ENCODE measurements at places on chromosomes 5 and 9.
A peak's percentile ranks its signal among the peaks of the same experiment; 100 is the strongest.

DNA sequence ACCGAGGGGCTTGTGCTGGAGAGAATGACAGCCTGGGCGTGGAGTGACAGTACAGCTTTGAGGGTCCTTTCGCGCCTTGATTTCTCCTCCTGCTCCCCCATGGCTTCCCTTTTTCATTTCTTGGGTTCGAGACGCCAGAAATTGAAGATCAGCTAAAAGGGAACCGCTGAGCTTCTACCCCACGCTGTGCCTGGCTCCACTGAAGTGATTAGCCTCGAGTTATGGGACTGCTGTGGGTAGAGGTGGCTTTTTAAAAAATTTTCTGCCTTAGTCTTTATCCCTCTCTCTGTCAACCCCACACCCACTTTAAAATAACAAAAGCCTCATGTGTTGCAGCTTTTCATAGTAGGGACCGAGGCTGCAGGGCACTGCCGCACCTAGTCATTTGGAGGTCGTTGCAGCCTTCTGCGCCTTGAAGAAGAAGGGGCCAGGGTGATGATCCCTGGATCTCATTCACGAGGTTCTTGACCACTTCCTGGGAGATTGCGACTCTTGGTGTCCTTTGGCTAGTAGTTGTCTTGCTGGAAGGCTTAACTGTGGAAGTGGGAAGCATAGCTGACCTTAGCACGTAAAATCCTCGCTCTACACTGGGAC, 603 bp downstream of the PPIP5K2 start:
- no peak for DNase-seq

DNA sequence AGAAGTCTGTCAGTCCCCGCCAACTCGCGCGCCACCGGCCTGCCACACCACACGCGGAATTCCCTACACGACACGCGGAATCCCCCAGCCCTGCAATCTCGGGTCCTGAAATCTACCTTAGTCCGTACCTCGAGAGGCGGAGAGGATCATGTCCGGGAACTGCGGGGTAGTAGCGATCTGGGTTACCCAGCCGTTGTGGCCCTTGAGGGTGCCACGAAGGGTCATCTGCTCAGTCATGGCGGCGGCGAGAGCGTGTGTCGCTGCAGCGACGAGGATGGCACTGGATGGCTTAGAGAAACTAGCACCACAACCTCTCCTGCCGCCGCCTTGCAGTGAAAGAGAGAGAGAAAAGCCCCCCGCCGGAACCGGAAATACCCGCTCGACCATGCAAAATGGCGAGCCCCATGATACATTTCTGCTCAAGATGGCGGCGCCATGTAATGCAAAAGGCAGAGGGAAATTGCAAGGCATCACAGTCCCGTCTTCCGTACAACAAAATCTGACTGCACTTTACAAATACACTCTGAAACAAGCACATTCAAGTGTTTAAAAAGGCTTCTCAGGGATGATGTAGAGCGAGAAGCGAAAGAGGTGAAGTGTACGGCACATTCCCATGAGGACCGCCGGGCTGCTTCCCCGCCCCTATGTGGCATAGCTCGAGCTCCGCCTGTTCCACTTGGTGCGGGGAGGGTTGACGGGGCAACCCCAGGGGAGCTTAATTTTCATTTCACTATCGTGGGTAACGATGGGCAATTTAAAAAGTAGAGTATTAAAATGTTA, at the start of gene RACK1:
Gene RACK1, minus strand, starts transcription at position 343 of the 780 bp plus-strand sequence. Its CDS starts 106 bp downstream, at position 237.
- peak; percentile 89 for DNase-seq

GRCh38 chr5:18321262-18321942, 687.1 kb downstream of the TAF11L14 start:
- no peak for DNase-seq

DNA sequence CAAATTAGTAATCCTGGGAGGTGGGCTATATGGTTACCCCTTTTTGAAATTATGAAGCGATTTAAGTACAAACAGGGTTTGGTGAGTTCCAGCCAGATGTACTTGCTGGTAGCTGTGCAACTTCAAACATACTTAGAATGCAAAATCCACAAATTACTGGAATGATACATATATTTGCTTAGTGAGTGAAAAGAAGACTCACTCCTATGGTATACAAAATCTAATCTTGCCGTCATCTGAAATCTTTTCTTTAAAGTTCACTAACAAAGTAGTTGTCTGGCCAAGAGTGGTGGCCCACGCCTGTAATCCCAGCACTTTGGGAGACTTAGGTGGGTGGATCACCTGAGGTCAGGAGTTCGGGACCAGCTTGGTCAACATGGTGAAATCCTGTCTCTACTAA, 64.9 kb upstream of the TJP2 start:
- no peak for DNase-seq

- DNase-seq: no peak
These were observed 46.8 kb upstream of the RNF130 start for GRCh38 chr5:180118391-180118791.

GRCh38 chr9:134895908-134896833, 15.6 kb downstream of the FCN2 start:
- DNase-seq: no peak

- no peak for DNase-seq
These were observed 89.8 kb downstream of the NTRK2 start for GRCh38 chr9:84759300-84759750.

- DNase-seq: peak; percentile 46
These were observed 42.7 kb upstream of the LIFR start for GRCh38 chr5:38598994-38599617.

GRCh38 chr5:68542207-68542606, 326.7 kb downstream of the PIK3R1 start:
- no peak for DNase-seq

GRCh38 chr9:84296146-84296843, 44.3 kb downstream of the SLC28A3 start:
- DNase-seq: no peak

GRCh38 chr9:132647355-132647754, 22.4 kb downstream of the DDX31 start:
- no peak for DNase-seq

GRCh38 chr5:139389701-139390638, at the start of gene MZB1:
TSS of gene MZB1 (minus strand) at chr5:139389913. CDS start at chr5:139389856, 57 bp downstream.
- DNase-seq: no peak

- DNase-seq: no peak
These were observed 35.9 kb upstream of the PTGS1 start for GRCh38 chr9:122334916-122335315.

DNA sequence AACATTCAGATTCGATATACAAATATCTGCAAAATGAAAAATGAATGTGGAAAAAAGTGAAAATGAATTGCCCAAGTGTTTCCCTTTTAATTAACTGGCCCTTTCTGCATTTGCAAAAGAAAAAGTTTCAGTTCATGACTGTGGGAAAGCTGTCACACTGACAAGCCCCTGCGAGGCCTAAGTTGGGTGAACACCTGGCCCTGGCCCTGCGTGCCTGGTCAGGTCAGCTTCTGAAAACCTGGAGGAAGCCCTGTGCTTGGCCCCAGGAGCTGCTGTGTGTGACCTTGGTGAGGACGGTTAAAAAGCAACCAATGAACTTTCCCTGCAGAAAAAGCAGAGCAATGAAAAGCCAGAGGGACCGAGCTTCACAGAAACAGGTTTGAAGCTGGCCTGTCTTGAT, 41.0 kb upstream of the SHC3 start:
- DNase-seq: no peak

DNA sequence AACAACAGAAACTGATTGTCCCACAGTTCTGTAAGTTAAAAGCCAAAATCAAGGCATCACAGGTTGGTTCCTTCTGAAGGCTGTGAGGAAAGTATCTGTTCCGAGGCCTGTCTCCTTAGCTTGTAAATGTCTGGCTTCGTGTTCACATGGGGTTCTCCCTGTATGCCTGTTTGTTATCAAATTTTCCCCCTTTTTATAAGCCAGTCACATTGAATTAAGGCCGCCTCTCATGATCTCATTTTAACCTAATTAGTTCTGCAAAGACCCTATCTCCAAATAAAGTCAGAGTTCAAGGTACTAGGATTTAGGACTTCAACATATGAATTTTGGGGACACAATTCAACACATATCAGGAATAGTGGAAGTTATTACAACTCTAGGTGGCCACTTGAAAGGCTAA, 331.5 kb downstream of the PIK3R1 start:
- no peak for DNase-seq

GRCh38 chr9:133030317-133031129, at the start of gene GTF3C5:
TSS of gene GTF3C5 (plus strand) at chr9:133030997. CDS start at chr9:133031012, 15 bp downstream.
- peak; percentile 99 for DNase-seq

DNA sequence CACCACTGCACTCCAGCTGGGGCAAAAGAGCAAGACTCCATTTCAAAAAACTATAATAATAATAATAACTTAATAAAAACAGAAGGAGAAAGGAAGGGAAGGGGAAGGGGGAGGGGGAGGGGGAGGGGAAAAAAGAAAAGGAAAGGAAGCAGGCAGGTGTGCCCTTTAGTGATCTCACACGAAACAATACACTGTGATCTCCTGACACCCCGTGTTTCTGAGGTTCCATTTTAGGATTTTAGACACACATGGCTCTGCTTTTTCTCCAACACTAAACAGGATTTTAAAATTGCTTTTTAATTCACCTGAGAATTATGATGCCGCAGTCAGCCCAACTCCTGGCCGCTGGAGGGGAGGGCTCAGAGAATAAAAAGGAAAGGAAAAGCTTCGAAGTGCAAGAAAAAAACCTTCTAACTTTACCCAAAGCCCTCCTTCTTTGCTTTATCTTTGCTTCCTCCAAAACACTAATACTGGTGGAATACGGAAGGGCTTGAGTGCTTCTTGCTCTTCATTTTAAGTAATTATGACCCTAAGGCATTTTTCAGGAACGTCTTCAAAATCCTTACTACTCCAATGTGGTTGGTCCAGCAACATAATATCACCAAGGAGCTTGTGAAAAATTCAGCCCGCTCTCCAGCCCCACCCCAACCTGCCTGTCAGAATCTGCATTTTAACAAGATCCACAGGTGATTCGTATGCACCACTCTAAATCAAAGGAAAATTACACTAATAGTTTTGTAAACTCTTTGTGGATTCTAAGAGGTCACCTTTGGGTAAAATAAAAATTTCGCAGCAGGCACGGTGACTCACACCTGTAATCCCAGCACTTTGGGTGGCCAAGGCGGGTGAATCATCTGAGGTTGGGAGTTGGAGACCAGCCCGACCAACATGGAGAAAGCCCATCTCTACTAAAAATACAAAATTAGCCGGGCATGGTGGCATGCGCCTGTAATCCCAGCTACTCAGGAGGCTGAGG, 66.0 kb downstream of the MYO10 start:
- DNase-seq: no peak

GRCh38 chr5:6904860-6905259, 191.6 kb downstream of the TENT4A start:
- DNase-seq: no peak

GRCh38 chr9:120937596-120937995, 11.0 kb upstream of the TRAF1 start:
- DNase-seq: no peak

DNA sequence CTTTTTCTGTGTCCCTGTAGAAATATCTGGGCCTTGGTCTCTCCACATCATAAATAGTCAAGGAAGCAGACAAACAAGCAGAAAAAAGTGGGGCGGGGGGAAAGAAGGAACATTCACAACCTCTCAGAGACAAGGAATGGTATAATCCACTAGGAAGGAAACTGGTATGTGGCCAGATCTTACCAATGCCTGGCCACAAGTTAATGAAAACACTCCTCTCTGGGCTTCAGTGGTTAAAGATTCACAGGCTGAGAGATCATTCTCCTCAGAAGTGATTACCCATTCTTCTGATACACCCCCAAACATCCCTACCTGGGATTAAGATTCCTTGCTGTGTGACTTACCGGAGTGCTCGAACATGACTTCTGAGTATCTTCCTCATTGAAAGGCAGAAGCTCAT, 290.6 kb downstream of the MARCHF11 start:
- no peak for DNase-seq

DNA sequence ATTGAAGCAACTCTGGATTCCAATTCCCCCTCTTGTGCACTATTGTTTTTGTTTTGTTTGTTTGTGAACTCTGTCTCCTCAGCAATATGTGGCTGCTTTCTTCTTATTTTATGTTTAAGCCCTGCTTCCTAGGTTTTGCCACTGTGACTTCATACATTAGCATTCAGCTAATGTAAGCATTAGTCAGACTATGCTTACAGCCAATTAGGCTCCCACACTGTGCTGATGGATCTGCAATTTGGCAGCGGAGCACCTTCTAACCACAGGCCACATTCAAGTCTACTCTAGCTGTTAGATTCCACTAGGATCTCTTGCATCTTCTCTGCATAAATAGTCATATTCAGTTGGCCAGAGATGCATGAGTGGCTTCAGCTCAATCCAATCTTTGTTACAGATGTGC, 9.6 kb upstream of the BICD2 start:
- no peak for DNase-seq

DNA sequence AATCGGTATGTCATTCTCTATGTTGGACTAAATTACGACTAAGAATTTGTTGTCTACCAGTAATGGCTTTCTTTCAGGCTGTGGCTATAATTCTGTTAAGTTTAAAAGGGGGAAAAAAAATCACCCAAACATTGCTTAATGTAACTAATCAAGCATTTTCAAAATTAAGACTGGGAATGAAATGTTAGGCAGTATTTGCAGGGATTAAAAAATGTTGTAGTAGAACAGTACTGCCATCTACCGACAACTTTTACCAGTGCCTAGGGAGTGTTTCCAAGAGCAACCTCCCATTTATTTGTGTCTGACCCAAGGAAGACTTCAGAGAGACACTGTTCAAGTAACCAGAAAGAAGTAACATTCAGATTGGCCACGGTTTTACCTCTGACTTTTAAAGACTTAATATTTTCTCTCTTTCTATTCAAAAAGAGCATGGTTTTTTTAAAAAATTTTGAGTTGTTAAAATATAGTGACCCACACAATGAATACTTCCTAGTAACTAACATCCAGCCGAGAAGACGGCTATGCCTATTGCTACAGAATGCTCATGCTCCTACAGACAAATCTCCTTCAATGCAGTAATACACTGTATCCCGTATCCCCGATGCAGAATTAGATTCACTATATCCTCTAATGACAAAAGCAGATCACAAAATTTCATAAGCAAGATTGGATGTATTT, 92.4 kb downstream of the ARL15 start:
- DNase-seq: peak; percentile 70

DNA sequence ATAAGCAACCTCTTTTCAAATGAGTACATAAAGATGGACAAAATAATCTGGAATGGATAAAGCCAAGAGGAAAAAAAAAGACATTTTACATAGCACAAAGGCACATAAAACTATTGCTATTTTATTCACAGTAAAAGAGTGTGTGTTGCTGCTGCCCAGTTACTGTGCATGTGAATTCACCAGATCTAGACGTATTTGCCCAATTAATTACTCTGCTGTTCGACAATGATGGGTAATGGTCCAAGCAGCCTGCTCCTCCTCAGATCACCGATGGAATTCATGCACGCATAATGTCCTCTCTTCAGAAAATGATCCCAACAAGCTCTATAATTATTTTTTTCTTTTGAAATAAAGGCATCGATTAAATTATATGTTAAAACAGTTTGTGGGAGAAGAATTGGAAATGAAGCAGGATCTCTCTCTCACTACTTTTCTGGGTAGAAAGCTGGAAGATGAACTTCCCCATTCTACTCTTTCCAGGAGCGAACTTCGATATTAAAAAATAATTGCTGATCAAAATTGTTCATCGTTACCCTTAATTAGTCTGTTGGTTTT, 357.4 kb upstream of the CCNH start:
- no peak for DNase-seq

- DNase-seq: peak; percentile 30
These were observed 587.7 kb upstream of the GRAMD2B start for GRCh38 chr5:125835293-125836172.
